Right forelimb (tissue), 1 donor: ENCODE measurements at places on chromosomes 2 and 18.

GRCh38 chr2:65159906-65160305 lies 30.0 kb upstream of the RAB1A start:
- DNase-seq = no peak

GRCh38 chr2:59896499-59897245 lies 656.8 kb downstream of the BCL11A start:
- DNase-seq = no peak

DNA sequence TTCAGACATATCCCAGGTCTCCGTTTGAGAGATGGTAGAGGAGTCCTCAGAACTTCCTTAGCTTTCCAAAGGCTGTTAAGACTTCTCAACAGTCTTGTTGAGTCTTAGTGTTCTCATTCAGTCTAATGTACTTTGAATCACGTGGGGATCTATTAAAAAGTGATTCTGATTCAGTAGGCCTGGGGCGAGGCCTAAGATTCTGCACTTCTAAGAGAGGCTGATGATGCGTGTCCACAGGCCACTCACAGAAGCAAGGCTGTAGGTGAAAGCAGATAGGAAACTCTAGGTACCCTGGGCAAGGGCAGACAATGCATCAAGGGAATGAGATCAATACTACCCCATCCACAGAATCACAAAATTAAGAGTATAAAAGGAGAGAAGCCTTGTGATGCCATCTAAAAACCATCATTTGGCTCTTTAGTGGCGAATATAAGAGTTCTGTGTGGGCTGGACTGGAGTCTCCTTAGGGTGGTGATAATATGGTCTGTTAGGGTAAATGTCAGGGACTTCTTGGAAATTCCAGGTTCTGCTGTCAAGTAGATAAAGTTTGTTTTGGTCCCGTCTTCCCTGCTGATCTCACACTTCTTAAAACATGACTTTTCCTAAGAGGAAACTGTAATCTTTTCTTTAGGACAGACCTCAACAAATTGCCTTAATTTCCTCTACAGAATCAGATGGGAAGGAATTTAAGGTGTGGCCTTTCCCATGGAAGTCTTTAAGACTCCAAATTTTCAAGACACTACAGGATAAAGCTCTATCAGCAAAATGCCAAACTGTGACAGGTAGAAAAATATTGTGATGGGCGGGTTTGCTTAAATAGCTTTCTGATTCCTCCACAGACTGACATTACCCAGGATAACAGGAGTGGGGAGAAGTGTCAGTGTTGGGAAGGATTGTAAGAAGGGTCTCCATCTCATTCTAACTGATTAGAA lies 45.7 kb upstream of the NEMP2 start:
- DNase-seq = no peak

- DNase-seq = no peak
Measured at GRCh38 chr2:12041236-12041635, 294.8 kb downstream of the LPIN1 start.

DNA sequence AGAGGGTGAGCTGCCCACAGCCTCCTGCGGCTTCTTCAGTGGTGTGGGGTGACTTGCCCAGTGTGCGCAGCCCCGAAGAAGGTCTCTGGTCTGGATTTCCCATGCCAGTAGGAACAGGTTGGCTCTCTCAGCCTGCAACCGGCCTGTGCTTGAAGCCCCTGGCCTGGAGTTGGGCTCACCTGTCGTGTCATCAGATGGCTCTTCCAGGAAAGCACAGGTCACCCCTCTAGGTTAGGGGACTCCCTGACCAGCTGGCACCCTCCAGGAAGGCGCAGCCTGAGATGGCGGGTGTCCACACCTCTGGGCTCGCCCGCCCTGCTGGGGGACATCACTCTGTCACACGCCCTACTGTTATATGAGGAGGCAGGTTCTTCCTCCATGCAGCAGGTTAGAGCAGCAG lies 179.8 kb downstream of the SEPTIN10 start:
- DNase-seq = peak; percentile 10

- no peak for DNase-seq
Measured at GRCh38 chr18:60452421-60452820, 79.8 kb upstream of the MC4R start.

GRCh38 chr2:71618327-71619113 lies 165.2 kb downstream of the DYSF start:
- peak; percentile 49 for DNase-seq

- DNase-seq = no peak
Measured at GRCh38 chr2:112152476-112153178, 14.4 kb downstream of the FBLN7 start.

DNA sequence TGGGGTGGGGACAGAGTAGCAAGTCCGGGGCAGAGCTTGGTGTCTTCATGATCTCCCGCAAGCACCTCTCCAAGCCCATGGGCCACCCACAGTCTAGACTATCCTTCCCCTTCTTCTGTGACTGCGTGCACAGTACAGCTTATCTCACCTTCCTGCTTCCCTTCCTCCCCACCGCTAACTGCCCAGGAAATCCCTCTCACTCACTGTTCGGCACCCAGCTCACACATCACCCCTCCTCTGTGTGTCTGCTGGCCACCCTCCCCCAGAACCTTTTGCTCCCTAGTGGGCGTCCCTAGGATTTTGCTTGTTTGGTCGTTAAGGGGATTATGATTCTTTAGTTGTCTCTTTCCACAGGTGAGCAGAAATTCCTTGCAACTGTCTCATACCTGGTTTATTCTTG lies 31.5 kb upstream of the SMAD7 start:
- DNase-seq = no peak

GRCh38 chr18:24006712-24007313 lies 7.7 kb upstream of the TTC39C start:
- no peak for DNase-seq

DNA sequence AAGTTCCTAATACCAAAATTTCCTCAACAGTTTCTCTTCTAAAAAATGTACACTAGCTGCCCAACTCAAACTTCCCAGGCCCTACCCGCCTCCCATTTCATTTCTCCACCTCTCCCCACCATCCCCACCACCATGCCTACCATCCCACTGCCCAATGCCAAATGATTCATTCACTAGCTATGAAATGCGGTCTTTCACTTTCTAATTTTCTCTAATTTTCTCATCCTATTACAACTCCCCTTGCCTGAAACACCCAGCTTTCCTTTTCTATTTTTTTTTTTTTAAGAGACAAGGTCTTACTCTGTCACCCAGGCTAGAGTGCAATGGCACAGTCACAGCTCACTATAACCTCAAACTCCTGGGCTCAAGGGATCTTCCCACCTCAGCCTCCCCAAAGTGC lies 38.4 kb downstream of the KIDINS220 start:
- DNase-seq = no peak

GRCh38 chr2:30936977-30937376 lies 129.7 kb upstream of the CAPN13 start:
- no peak for DNase-seq

DNA sequence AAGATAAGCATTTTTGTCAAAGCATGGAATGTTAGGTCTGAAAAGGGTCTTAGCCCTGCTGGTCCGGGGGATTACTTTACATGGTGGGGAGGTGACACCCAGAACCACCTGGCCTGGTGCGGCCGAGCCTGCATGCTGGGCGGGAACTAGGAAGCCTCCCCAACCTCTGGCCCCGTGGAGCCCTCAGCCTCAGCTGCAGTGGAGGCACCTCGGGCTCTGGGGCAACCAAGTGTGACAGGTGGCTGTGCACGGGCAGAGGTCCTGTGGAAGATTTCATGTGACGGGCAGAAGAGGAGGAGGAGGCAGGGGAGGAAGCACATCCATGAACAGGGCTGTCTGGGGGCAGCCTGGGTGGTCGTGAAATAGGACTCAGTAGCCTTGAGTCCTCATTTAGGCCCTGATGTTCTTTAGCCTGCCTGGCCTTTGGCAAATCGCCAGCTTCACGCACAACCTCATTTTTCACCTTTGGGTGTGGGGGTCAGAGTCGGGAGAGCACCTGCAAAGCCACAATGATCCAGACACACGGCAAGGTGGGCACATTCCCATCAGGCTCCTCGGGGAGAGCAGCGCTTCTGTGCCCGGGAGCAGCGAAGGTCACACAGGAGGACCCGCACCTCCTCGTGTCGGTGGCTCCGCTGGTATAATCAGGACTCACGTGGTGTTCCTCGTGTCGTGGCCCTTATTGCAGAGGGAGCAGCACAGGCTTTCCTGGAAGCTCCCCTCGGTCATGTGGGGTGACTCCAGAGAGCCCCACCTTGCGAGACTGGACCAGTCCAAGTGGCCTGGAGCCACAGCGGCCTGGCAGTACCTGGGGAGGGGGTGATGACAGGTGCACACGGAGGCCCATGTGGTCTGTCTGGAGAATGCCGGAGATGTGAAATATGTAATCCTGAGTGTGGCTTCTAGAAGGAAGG lies 13.9 kb downstream of the CNDP2 start:
- no peak for DNase-seq
